Upper lobe of left lung (tissue), 6 donors: ENCODE measurements at places on chromosomes 13 and 19. TPM values are rescaled to one million over a fixed set of nuclear protein-coding genes. Genes with fewer than 3 reads are reported as not detected.

DNA sequence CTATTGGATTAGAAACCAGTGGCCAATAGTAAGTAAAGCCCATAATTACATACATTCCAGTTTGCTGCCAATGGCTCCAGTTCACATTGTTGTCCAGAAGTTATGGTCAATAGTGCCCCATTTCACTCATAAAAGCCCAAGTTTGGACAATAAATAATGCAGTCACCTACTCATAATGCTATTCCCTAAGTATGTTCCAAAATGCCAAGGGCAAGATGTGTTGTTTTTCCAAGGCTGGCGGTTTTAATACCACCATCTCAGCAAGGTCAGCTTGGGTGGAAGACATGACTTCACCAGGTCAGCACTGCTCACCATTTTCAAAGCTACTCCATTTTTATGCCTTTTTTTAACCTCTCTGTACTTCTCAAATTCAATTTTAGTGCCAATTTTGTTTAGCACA lies 32.7 kb downstream of the KCTD12 start:
- DNase-seq, result no peak

- no peak for DNase-seq
Observed at GRCh38 chr13:96381681-96382080, 291.8 kb downstream of the HS6ST3 start.

NUMBL gene
- total RNA-seq, result 19.5 TPM

DNA sequence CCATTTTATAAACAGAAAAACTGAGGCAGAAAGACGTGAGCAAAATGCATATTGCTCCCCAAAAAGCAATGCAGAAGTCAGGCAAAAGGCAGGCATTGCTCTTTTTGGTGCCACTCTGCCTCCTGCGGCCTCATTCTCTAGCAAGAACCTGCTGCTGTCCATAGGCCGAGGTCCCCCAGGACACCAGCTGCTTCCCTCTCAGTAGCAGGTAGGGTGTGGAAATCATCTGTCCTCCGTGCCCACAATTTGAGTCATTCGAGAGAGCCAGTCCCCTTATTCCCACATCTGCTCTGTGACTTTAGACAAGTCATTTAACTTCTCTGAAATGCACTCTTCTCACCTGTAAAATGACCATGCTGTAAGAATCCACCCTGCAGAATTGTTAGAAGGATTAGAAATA lies 50.0 kb downstream of the TNFRSF19 start:
- DNase-seq, result no peak
